ENCODE measurements at places on chromosomes 7 and 10.

- DNase-seq = no peak
These were observed 100.1 kb downstream of the KLF6 start for GRCh38 chr10:3684891-3685290.

DNA sequence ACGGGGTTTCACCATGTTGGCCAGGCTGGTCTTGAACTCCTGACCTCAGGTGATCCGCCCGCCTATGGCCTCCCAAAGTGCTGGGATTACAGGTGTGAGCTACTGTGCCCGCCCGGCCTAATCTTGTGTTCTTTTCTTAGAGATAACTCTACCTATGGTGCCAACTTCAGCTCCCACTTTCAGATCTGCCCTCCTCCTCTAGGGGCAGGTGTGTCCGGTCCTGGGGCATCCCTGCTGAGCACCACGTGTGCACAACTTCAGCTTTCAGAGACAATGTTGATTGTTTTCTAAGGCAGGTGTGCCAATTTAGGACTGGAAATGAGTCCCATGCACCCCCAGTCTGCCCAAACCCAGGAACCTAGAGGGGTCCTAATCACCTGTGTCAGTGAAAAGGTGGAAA, 18.5 kb upstream of the FXYD4 start:
- no peak for DNase-seq

DNA sequence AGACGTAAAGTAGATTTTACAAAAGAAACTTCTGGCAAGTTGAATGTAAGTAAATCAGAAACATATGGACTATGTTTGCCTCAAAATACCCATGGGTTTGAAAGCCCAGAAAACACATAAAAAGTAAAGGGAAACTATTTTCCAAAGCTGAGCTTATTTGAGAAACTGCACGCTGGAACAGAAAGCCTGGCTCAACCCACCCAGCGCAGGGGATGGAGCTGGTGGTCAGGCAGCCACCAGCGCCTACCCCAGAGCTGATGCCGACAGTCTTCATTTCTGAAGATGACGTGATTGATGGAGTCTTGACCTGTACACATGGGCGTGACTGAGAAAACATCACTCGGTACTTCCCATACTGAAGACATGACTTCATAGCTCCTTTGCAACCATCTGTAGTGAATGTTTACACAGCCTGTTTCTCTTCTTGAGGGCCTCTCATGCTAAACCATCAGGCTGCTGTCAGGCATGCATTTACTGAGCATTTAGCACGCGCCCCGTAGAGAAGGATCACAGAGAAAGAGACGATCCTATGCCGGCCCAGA, 232.6 kb upstream of the AUTS2 start:
- DNase-seq = no peak

DNA sequence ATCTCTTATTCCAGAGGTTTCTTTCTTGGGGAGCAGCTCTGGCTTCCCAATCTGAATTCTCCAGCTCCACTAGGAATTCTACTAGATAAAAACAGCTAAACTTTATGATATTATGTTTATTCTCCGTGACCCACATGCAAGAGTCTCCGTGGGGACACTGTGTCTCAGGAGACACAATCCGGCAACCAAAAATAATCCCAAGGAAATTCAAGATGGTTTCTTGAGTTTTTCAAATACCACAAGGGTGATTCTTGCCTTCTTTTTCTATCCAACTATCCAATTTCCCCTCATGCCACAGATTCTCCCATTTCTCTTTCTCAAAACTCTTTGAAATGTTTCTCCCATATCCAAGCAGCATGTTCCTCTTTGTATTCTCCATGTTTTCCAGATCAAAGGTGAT, 103.1 kb downstream of the FAS start:
- no peak for DNase-seq

- DNase-seq = no peak
These were observed 33.1 kb downstream of the MYL10 start for GRCh38 chr7:101595766-101596537.

DNA sequence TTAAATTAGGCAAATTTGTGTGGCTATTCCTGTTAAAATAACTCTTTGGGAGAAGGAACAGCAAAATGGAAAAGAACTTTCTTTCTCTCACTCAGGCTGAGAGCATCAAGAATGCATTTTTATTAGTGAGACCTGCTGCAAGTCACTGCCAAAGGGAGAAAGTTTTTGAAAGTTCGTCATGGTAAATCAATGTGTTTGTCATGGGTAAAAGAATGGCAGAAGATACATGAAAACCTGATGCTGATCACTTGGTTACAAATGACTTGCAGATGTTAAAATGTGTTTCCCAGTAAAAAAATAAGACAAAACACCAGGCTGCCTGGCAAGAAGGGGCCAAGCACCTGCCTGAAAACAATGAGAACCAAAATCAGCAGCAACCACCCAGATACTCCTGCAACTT, 484.7 kb upstream of the NRP1 start:
- DNase-seq = no peak

GRCh38 chr7:30977222-30977621, 13.5 kb downstream of the GHRHR start:
- no peak for DNase-seq
